Hematopoietic multipotent progenitor cell (in vitro differentiated cells): ENCODE measurements at places on chromosomes 12 and 14.

GRCh38 chr12:63420206-63420644 lies 248.1 kb downstream of the DPY19L2 start:
- no peak for DNase-seq

GRCh38 chr14:96098309-96098998 lies 59.3 kb downstream of the C14orf132 start:
- DNase-seq: no peak

DNA sequence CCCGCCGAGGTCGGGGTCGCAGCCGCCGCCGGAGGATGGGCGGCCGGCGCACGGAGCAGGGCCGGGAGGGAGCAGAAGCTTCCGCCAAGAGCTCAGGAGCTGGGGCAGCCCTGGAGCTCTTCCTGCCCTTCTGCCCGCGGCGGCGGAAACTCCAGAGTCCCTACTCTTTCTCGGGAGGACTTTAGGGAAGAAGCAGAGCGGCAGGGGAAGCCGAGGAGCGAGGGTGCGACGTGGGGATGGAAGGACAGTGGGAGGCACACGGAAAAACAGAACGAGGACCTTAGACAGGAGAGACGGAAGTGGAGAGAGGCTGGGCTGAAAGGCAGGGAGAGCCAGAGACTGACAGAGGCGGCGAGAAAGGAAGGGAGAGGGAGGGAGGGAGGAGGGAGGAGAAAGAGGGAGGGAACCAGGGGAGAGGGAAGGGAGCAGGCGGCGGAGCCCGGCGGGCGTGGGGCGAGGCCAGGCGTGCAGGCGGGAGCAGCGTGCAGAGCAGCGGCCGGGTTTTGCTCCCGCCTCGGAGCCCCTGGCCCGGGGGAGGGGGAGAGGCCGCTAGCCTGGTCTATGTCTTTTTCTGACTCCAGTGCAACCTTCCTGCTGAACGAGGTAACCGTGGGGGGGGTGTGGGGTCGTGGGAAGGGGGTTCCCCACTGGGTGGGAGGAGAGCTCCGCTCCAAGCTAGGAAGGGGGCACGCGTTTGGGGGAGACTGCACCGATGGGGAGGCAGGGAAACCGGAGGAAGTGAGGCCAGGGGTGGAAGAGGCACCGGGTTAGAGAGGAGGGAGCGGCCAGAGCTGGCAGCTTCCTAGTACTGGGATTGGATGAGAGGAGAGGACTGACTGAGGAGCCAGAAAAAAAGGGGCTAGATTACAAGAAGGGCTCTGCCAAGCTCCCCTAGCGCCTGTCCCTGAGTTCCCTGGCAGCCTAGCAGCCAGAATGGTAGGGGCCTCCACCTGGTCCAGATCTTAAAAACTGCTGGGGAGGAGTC lies 2.9 kb upstream of the CACNB3 start:
- peak; percentile 36 for DNase-seq

- no peak for DNase-seq
Observed at GRCh38 chr14:103802356-103802755, 45.0 kb downstream of the PPP1R13B start.

GRCh38 chr12:6383572-6384498 lies at the start of gene LTBR:
Gene LTBR, plus strand, starts transcription at chr12:6384162. Its CDS starts 197 bp downstream, at chr12:6384359.
- no peak for DNase-seq

GRCh38 chr12:53752621-53753020 lies 842 bp upstream of the CISTR start:
- no peak for DNase-seq

- DNase-seq: no peak
Observed at GRCh38 chr12:127592245-127592644, 674.7 kb upstream of the TMEM132C start.

GRCh38 chr12:125142601-125143000 lies 77.4 kb downstream of the AACS start:
- DNase-seq: no peak

DNA sequence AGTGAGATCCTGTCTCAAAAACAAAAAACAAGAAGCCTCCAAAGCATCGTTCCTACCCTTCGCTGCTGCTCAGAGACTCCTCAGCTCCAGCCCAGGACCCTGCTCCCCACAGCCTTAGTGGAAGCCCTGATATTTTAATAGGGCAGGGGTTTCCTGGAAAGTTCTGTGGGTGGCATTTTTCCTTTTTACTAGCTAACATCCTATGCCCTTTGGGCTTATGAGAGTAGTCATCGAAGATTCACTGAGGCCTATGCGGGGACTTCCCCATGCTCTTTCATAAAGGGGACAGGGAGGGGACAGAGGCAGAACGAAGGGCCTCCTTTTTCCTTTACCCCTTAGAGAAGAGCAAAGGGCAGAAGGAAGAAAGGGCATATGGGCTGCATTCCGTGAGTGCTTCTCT lies 8.3 kb downstream of the LAG3 start:
- DNase-seq: no peak

DNA sequence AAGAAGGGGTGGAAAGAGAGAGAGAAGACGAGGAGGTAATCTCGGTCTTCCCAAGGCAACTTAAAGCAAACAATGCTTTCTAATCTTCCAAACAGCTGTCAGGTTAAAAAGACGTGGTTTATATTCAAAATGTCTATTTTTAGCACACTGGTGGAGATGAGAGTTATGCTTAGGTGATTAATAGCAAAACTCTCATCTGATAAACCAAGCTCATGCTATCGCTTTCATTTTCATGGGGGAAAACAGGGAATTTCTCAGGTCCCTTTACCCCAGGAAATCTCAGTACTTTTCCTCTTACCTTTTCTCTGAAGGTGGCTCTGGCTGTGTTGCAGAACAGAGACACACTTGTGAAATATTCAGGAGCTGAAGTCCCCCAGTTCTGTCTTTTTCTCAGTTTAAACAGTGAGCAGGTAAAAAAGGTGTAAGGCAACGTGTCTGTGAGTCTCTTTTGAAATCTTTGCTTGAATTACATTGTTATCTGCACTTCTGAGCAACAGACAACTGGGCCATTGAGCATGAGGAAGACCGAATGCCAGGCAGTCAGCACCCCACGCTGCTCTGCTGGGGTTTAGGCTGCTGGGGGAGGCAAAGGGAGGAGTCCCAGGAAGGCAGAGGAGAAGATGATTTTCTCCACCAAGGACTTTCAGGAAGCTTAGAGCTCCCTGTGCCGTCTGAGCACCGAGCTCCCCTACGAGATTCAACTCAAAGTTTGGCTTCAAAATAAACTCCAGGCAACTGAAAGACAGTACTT lies 759.3 kb downstream of the BCL11B start:
- no peak for DNase-seq
